ENCODE measurements at places on chromosomes 13 and 19. TPM values are rescaled to one million over a fixed set of nuclear protein-coding genes. Genes with fewer than 3 reads are reported as not detected.

Gene RGS9BP
- 1.4 TPM for total RNA-seq

GRCh38 chr13:44810061-44810840, 179.0 kb downstream of the NUFIP1 start:
- no peak for DNase-seq

DNA sequence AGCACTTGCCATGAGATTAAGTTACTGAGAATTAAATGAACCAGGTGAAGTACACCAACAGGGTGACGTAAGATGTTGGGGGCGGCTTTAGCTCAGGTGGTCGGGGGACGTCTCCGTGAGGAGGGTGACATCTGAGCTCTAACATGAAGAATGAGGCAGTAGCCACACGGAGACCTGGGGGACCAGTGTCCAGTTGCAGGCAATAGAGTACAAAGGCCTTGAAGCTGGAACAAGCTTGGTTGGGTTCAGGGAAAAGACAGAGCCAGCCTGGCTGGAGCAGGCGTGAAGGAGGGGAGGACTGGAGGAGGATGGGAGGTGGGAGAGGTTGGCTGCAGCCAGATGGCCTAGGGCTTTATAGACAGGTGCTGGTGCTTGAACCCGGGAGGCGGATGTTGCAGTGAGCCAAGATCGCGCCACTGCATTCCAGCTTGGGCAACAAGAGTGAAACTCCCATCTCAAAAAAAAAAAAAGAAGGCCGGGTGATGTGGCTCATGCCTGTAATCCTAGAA, 1.6 kb downstream of the SPINT2 start:
- no peak for DNase-seq

DNA sequence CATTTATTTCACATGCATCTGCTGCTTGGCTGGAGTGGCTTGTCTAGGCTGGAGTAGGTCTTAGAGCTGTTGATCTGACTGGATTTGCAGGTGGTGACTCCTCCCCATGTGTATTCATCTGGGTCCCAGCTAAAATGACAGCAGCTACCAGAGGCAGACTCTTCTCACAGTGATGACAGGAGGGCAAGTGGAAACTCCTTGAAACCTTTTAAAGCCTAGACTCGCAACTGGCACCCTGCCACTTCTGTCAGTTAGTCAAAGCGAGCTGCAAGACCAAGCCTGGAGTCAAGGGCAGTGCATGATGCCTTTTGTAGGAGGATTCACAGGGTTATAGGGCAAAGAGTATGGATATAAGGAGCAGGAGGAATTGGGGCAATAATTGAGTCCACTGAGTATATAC, 65.2 kb downstream of the TEX26 start:
- DNase-seq, result no peak

DNA sequence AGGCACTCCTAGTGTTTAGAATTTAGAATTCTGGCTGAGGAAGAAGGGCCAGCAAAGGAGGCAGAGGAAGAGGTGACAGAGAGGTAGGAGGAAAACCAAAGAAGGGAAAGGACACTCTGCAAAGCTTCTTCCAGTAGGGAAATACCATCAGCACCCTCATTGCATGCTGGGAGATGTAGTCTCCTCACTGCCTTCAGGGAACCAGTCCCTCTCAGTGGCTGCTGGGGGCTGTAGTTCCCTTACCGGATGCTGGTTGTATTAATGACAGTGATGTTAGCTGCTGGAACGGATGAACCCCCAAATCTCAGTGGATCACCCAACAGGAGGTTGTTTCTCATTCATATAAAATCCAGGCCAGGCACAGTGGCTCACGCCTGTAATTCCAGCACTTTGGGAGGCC, 10.1 kb downstream of the GRIN2D start:
- no peak for DNase-seq

GRCh38 chr19:55088543-55089341, 13.1 kb downstream of the EPS8L1 start:
- DNase-seq, result no peak

GRCh38 chr13:26813321-26813979, 52.9 kb upstream of the GPR12 start:
- no peak for DNase-seq
